ENCODE measurements at places on chromosomes 2 and 18.

DNA sequence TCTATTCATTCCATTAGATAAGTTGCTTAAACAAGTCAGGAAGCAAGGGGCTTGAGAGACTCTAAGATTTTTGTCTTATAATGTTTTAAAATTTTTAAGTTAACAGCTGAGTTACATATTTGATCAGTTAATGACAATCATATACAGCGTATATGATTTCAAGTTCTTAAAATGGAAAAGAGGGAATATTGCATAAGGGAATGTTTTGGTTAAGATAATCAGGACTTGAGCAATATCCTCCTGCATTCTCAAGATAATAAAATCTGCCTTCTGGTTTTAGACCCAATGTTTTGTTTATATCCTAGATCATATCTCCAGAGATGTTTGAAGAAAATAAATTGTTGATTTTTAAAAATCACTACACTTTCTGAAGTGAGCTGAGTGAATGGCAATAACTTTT, 13.4 kb upstream of the DYNC1I2 start:
- no peak for DNase-seq

- no peak for DNase-seq
These were observed 874.9 kb downstream of the RNF144A start for GRCh38 chr2:7792031-7792651.

GRCh38 chr2:128155970-128156369, 65.0 kb downstream of the UGGT1 start:
- no peak for DNase-seq

DNA sequence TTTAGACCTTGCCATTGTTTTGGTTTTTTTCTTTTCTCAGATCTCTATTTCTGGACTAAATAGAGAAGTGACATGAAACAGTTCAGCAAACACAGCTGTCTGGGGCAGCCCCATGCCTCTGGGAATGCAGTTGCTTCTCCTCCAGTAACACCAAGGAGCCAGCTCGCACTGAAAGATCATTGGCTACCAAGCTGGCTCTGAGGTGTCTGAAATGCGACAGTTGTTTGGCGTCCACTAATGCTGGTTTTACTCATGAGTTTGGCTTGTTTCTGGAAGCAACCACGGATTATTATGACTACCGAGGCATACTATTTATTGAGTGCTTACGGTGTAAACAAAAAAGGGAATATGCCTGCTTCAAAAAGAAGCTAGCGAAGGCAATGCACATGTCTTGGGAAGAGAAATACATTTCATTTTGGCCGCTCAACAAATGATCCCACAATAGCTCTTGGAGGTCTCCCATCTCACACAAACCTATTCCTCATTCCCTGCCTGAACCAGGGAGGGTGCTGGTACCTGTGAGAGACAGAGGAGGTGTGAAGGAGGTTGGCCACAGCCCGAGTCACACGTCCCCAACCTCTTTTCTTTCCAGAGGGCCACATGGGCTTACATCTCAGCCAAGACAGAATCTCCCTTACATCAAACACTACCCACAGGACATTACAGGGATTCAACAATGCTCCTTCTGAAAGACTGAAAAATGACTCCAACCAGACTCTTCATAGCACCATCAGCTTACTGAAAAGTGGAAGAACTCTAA, 37.5 kb upstream of the NEB start:
- no peak for DNase-seq

- no peak for DNase-seq
These were observed 113.7 kb upstream of the NRP2 start for GRCh38 chr2:205568620-205569019.

DNA sequence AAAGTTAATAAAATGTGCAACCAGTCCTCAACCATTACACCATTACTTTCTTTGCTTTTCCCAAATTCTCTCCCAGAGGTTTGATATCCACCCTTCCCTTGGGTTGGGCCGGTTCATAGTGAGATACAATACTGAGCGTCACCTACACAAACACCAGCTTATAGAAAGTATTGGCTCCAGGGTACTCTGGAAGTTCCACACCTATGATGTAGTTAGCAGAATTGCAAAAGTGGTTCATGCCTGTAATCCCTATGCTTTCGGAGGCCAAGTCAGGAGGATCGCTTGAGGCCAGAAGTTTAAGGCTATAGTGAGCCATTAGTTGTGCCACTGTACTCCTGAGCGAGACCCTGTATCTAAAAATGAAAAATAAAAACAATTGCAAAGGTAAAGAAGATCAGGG, 15.3 kb upstream of the MAP4K3 start:
- no peak for DNase-seq

DNA sequence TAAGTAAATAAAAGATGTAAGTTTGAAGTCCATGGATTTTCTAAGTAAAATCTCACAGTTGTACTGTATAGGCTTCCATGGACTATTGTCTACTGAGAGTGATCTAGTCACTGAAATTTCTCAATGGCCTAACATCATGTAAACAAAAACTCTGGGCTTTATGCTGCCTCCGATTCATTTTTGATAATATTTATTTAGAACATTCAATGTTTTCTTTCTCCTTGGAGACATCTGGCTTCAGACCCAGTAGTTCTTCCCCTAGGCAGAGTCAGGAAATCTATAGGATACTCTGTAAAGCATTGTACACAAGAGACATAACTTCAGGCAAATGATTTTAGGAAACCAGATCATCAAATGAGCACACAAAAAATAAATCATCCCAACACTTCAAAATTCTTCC, 1208.6 kb upstream of the ZEB2 start:
- DNase-seq, result no peak

DNA sequence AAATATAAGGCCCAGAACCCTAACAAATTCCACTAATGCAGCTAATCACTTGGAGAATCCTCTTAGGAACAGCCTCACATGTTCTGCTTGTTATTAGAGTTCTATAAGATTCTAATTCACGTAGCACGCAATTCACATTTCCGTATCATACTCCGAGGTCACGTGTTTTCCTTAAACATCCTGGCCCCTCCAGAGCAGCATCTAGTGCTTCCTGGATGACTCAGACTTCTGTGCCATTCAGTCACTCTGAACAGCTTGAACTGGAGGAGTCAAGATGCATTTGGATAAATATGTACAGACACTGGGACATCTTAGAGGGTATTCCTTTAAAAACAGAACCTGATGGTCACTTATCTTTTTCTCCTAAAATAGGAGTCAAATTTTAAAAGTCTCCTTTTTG, 156.5 kb downstream of the MYO5B start:
- no peak for DNase-seq

GRCh38 chr18:36640021-36640952, 188.5 kb downstream of the TPGS2 start:
- no peak for DNase-seq

DNA sequence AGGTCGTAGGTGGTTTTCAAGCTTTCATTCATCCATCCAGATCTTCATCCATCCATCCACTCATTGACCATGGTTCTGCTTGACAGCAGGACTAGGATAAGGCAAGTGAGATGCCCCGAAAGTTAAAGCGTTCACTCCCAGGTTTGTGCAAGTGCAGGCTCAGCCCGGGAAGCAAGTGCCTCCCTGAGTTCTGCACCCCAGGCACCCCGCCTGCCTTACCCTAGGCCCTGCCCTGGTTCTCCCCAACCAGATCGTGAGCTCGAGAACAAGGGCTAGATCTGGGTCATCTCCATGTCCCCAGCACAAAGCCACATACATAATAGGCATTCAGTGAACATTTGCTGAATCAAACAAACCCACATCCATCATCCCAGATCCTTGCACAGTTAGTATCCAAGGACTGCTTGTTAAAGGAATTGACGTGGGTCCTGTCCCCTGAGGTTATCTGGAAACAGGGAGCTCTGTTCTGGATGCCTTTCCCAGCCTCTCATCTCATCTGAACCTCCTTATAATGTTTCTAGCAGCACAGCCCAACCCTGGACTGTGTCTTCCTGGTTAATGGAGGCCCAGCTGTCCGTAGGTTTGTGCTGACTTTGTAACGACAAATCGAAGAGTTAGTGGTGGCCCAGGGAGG, 116.1 kb upstream of the GPC1 start:
- no peak for DNase-seq

Measured in suppressor macrophage treated with lipopolysaccharide for 1 hour (primary cell).